ENCODE measurements at places on chromosomes 11 and 22.

- DNase-seq: no peak
These were observed 8.9 kb downstream of the SLC29A2 start for GRCh38 chr11:66362481-66363147.

GRCh38 chr22:21082248-21082647 is 36.5 kb downstream of the LRRC74B start:
- no peak for DNase-seq

DNA sequence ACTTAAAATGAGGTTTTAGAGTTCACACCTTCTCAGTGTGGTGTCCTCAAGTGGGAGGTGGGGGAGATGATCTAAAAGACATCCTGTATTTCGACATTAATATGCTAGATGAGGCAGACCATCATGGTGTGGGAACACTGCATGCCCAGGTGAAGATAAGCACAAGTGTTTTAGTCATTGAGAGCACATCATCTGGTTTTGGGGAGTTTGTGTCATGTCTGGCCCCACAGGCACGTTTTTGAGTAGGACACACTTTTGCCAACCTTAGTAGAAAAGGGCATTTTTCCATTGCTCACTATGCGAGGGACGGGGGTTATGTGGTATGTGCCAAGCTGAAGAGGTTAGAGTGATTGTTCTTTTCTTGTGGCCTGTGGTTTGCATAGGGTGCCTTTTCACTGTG is 189.3 kb downstream of the DBX1 start:
- DNase-seq: no peak

DNA sequence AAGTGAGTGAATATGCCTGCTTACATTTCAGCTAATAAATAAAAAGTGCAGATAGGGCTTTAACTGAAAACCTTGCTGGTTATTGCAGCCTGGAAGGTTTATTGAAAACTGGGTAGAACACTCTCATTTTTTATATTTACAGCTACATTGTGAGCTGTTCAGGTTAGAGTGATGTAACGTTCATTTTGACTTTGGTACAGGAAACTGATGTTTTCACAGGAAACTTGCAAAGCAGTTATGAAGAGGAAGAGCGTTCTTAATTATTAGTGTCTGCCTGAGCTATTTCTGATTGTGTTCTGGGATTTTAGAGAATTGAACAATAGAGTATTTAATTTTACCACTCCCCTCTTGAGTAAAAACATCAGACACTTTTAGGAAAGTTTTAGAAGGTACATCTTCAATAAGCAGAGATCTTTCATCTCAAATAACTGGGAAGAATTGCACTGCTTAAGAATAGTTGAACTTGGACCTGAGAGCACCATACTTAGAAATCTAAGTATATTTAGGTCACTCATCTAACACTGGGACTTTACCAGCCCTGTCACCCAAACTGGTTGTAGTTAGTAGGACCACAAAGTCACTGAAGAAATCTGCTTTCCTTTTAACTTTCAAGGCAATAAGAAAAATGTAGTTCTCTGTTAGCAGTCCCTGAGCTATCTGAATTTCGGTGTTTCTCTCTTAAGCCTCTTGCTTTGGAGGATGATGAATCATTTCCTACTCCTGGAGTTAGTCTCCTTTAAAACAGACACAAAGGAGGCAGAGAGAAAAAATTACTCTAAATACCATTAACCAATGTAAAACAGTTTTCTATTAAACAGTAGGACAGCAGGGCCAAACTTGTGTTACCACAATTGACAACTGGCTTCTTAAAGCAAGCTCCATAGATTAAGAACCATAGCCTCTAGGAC is 128.6 kb upstream of the DDI1 start:
- peak; percentile 11 for DNase-seq

GRCh38 chr11:43579171-43579918 is 101.2 kb upstream of the HSD17B12 start:
- no peak for DNase-seq

DNA sequence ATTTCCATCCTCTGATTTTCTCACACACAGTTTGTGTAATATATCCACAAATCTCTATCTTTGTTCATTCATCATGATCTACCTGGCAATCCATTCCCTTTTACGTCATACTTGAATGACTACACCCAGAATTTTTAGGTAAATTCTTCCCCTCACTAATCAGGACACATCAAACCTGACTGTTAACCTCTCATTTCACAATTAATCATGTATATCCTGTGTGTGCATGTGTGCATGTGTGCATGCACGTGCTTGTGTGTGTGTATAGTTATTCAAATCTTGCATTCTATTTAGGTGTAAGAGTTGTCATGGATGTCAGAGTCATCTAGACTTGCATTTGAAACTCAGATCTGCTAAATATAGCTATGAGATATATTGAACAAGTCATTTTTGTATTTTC is 130.4 kb downstream of the KIF18A start:
- no peak for DNase-seq

DNA sequence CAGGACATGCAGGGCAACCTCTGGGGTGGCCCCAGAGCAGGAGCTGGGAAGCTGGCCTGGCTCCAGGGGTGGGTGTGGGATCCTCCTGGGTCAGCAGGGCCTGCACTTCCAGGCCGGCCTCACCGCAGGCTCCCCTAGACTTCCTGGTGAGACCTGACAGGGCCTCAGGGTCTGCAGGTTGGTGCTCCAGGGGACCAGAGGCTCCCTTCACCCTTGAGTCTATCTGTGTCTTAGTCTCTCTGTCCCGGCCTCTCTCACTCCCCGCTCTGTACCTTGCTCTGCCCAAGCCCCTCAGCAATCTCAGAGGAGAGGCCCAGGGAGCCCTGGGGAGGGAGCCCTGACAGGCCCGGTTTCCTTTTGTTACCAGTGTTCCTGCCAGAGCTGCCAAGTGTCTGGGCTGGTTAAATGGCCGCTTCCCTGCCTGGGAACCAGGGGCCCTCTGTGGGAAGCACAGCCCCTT is 13.9 kb downstream of the CD82 start:
- no peak for DNase-seq

DNA sequence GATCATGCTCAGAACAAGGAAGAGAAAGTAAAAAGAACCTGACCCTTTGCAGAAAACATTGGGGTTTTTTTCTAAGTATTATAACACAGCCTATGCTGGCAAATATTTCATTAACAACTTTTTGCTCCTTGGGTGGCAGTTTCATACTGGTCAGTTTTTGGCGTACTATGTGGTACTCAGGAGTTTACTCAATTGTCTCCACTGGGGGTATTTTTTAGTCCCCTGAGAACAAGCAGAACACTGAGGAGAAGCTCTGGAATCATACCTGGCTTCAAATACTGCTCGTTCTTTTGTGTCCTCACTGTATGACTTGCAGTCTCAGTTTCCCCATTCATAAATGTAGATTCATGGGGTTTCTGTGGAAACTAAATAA is 90.4 kb downstream of the SERGEF start:
- DNase-seq: no peak

- no peak for DNase-seq
These were observed 28.6 kb downstream of the MS4A4E start for GRCh38 chr11:60214386-60214785.

GRCh38 chr11:61347916-61348461 is 13.7 kb downstream of the CYB561A3 start:
- DNase-seq: no peak

DNA sequence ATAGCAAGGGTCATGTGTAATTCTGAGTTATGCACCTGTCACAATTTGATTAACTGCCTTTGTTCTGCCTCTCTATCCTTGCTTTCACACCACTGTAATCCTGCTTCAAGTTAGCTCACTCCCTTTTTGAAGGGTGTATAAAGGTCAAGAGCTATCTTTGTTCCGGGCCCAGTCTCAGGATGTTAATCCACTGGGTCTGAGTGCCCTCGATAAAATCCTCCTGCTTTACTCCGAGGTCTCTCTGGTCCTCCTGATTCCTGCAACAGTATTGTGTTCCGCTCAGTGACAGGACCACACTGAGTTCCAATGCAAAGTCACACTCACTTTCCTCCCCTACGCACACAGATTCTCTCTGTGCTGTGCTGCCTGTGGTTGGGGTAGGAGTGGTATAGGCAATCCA is 186.5 kb downstream of the DYNC2H1 start:
- DNase-seq: no peak

DNA sequence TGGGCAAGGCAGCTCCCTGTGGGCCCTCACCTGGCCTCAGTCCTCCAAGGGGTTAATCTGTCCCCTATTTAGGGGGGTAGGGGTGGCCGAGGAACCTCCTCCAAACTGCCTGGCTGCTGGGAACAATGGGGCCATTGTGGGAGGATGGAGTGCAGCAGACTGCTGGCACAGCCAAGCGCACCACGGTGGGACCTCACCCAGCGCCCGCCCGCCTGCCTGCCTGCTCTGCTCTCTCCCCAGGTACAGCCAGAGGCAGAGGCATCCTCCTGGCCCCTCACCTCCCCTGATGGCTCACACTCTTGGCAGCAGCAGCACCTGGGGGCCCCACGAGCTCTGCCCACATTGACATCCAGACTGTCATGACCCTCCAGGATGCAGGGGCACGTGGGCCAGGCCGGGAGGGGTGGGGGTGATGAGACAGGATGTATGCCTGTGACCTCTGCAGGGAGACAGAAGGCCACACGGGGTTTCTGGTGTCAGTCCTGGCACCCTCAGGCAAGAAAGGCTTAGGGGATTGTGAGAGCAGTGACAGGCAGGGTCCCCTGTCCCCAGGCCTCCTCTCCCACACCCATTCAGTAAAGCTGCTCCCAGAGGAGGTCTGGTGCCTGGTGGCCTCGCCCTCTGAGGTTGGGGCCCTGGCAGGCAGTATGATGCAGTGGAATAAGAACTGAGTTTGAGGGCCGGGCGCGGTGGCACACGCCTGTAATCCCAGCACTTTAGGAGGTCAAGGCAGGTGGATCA is 11.4 kb downstream of the BCL9L start:
- DNase-seq: no peak

GRCh38 chr22:45600790-45601730 is 70.6 kb upstream of the ATXN10 start:
- DNase-seq: no peak

All from amniotic stem cell (primary cell).